ENCODE measurements at places on chromosomes 6 and 20.
A peak's percentile ranks its signal among the peaks of the same experiment; 100 is the strongest.

- no peak for DNase-seq
Observed at GRCh38 chr6:110322151-110322873, 35.8 kb downstream of the METTL24 start.

GRCh38 chr6:145735356-145736165 lies at the start of gene EPM2A:
Gene EPM2A (minus strand): TSS chr6:145735520. CDS start chr6:145735498, 22 bp downstream.
- peak; percentile 20 for DNase-seq

GRCh38 chr20:50405235-50405914 lies 104.8 kb upstream of the PTPN1 start:
- no peak for DNase-seq

- no peak for DNase-seq
Observed at GRCh38 chr6:108806665-108807064, 41.6 kb upstream of the ARMC2 start.

GRCh38 chr6:52454556-52454955 lies 34.4 kb downstream of the EFHC1 start:
- no peak for DNase-seq

GRCh38 chr6:53133961-53134360 lies 14.7 kb downstream of the GCM1 start:
- DNase-seq, result no peak

DNA sequence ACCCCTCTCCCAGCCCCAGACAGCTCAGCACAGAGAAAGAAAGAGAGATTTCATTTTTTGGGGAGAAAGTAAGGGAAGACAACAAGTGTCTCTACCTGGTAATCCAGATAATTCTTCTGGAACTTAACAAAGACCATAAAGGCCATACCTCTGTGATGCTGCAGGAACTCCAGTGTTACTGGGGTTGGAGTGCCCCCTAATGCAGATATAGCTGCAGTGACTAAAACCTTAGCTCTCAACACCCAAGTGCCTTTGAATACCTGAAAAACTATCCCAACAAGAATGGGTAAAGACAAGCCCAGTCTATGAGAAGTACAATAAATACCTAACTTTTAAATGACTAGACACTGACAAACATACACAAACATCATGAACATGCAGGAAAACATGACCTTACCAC lies 365.3 kb upstream of the PTCHD4 start:
- DNase-seq, result no peak

GRCh38 chr6:87922947-87923330 lies 124.7 kb upstream of the SPACA1 start:
- DNase-seq, result no peak

GRCh38 chr6:88050140-88050818 lies 2.6 kb downstream of the SPACA1 start:
- DNase-seq, result no peak

- no peak for DNase-seq
Observed at GRCh38 chr6:11050731-11051130, 6.6 kb upstream of the ELOVL2 start.

GRCh38 chr20:48717095-48717672 lies 110.6 kb downstream of the PREX1 start:
- DNase-seq, result no peak

GRCh38 chr20:61886721-61887595 lies 178.7 kb downstream of the TAF4 start:
- DNase-seq, result no peak

DNA sequence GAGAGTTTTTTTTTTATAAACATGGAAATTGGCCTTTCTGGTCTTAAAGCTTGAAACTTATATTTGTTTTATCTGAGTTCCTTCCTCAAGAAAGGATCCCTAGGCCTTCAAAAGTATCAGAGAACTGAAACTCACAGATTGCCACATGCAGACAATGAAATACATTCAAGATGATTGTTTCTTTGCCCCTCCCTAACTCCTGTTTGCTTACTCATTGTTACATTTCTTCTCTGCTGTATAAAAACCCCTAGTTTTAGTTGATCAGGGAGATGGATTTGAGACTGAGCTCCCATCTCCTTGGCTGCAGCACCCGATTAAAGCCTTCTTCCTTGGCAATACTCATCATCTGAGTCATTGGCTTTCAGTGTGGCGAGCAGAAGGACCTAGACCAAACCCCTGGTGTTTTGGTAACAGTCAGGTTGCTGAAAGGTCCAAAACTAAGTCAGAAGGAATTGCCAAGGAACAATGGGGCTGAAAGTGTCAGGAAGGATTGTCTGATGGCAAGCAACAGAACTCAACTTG lies 132.3 kb upstream of the SULF2 start:
- DNase-seq, result no peak

- DNase-seq, result no peak
Observed at GRCh38 chr20:12962895-12963294, 45.9 kb upstream of the SPTLC3 start.

DNA sequence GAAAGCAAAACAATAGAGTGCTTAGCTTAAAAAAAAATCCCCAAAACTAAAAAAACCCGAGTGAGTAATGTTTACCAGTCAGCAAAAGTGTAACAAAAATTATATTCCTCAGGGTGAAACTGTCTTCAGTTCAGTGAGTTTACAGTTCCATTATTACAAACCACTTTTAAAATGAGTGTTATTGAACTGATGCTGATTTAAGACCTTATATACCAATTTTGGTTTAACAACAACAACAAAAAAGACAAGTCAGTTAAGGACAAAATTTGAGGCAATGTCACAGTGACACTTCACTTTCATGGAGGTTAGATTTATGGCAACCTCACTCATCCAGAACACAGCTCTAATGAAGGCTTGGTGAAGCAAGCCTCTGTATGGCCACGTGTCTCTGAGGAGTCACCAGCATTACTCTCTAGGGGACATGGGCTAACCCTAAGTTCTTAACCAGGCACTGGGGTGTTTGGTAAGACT lies 630.8 kb downstream of the PHF3 start:
- no peak for DNase-seq

GRCh38 chr6:40138273-40138720 lies 204.0 kb upstream of the MOCS1 start:
- no peak for DNase-seq

- no peak for DNase-seq
Observed at GRCh38 chr6:150099953-150100352, 31.0 kb upstream of the ULBP3 start.
